ENCODE measurements at places on chromosomes 6 and 20.

GRCh38 chr6:44270526-44271405 is 516 bp downstream of the TMEM151B start:
- DNase-seq = no peak

DNA sequence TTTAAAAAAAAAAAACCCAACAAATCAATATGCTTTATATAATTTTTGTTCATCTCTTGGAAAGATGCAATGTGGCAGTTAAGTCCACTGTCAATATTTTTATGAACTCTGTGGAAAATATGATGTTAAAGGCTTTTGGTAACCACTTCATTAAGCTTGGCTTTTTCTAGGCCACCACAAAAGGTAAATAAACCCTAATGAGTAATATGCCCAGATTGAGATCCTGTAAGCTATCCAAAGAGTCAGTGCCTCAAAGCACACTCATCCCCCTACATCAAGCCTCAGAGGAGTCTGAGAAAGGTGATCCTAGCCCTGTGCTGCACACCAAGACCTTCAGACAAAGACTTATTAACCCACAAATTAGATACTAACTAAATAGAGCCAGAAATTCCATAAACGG is 121.1 kb downstream of the CDC5L start:
- DNase-seq = peak; percentile 63

DNA sequence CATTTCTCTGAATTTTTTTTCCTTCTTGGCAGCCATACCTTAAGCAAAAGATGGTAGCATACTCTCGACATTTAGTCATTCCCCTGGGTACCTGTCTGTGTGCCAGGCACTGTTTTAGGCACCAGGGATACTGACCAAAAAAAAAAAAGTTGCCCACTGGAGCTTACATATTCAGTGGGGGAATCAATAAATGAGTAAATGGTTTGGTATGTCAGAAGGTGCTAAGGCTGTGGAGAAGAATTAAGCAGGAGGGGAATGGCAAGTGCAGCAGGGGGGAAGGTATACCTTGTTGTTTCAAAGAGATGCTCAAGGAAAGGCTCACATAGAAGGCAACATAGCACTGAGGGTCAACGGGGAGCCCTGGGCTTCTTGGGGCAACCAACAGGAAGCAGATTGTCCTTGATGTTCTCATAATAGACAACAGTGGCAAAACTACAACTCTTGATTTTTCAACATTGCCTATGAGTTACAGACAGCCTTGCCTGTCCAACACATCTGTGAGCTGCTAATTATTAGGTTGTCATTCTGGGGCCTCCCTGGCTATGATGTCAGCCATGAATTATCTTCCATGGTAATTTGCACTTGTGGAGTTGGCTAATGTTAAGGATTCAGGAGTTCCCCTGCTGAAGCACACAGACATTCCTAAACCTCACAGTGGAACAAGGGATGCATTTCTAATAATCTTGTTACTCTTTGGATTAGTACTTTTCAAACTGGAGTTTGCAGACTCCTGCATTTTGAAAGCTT is 19.6 kb downstream of the NT5E start:
- DNase-seq = peak; percentile 53

GRCh38 chr6:69933239-69933638 is 66.9 kb downstream of the COL19A1 start:
- DNase-seq = no peak

- peak; percentile 91 for DNase-seq
Measured at GRCh38 chr20:63894358-63895201, at the start of gene DNAJC5. Gene DNAJC5 (plus strand): TSS chr20:63895126. CDS start chr20:63928346, 33,220 bp downstream.

- DNase-seq = no peak
Measured at GRCh38 chr6:28462401-28462800, 19.1 kb upstream of the ZSCAN23 start.

GRCh38 chr6:43639984-43640800 is 4.6 kb downstream of the MAD2L1BP start:
- no peak for DNase-seq

DNA sequence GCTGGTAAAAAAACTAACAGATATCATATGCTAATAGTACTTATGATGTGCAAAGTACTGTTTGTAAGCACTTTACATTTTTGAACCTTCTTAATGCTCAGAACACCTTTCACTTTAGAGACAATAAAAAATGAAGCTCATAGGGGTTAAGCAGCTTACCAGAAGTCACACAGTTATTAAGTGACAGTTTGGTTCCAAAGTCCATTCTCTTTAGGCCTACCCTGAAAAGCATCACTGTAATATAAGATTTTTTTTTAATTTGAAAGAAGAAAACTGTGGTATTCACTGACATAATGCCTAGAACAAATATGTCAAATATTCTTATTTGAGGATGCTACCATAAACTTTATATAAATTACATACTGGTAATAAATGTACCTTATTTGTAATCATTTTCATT is 127.6 kb upstream of the RUNX2 start:
- DNase-seq = no peak

DNA sequence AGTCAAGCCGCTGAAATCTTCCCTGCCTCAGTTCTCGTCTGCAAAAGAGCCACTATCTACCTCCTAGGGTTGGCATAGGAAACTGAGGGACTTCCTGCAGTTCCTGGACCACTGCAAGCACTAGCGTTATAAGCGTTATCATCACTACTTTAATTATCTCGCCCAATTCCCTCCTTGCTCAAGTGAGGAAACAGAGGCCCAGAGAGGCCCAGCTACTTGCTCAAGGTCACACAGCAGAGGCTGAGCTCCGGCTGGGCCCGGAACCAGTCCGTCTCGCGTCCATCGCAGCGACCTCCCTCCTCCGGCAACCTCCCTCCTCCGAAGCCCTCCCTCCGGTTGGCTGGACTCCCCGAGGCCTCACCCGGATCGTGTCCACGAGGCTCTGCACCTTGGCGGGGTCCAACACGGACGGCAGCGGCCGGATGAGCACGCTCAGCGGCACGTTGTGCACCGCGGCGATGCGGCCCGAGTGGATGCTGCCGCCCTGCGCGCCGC is 338 bp downstream of the SRXN1 start:
- peak; percentile 54 for DNase-seq

DNA sequence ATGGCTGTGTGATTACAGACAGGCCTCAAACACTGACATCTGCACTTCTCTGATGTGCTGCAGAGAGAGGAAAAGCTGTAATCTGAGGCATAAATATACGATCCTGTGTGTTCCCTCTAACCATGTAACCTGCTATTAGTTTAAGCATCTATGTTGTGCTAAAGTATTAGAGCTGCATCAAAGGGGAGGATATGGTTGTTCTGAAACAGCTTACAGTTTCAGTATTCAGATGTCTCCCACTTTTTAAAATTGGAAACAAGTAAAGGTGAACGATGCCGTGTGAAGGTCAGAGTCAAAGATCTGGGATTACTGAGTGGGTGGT is 7.6 kb downstream of the PLEKHG1 start:
- no peak for DNase-seq

DNA sequence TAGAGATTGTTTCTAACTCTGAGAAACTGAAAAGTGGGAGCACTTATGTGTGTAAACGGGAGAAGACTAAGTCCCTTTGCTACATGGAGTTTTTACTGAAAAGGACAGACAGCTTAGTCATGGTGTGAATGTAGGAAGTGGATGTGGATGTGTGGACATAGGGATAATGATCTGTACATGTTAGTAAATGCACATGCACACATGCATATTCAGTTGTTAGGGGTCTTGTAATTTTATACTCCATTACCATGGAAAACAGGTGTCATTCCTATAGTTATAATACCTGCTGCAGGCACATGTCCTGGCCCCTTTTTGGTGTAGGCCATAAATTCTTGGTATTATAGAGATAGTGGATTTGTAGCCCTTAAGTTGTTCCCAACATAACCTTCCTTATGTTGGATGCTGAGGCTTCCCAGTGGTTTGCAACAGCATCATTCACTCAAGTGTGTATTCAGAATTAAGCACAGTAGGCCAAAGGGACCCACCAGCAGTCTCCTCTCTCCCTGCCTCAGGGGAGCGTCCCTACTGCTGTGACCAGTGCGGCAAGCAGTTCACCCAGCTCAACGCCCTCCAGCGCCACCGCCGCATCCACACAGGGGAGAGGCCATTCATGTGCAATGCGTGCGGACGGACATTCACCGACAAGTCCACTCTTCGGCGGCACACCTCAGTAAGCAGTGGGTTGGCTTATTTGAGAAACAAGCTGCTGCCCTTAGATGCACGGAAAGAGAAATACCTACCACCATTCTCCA is 7.3 kb downstream of the GZF1 start:
- no peak for DNase-seq

GRCh38 chr20:34472246-34472925 is 43.8 kb upstream of the DYNLRB1 start:
- peak; percentile 62 for DNase-seq

GRCh38 chr20:14538433-14538832 is 201.0 kb upstream of the FLRT3 start:
- no peak for DNase-seq

- DNase-seq = no peak
Measured at GRCh38 chr6:26489996-26490964, 9.8 kb upstream of the BTN1A1 start.

- DNase-seq = no peak
Measured at GRCh38 chr6:70131528-70131927, 171.4 kb downstream of the COL9A1 start.

GRCh38 chr6:14221564-14222279 is 104.2 kb downstream of the CD83 start:
- DNase-seq = no peak

DNA sequence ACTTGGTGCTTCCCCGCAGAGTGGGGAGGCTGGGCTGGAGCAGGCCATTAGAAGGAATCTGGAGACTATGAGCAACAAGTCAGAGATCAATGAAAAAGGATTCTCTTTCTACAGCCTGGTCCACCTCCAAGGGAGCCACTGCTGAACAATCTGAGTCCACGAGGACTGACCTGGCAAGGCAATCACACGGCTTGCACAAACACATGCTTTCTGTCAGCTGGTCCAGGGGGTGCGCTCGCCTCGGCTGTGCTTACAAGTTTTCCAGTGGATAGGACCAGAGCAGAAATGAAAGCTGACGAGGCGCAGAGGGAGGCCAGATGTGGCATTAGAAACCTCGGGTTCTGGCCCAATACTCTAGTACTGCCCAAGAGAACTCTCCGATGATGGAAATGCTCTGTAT is 18.1 kb downstream of the KCNK5 start:
- no peak for DNase-seq

GRCh38 chr20:22370137-22370536 is 214.2 kb downstream of the FOXA2 start:
- no peak for DNase-seq

DNA sequence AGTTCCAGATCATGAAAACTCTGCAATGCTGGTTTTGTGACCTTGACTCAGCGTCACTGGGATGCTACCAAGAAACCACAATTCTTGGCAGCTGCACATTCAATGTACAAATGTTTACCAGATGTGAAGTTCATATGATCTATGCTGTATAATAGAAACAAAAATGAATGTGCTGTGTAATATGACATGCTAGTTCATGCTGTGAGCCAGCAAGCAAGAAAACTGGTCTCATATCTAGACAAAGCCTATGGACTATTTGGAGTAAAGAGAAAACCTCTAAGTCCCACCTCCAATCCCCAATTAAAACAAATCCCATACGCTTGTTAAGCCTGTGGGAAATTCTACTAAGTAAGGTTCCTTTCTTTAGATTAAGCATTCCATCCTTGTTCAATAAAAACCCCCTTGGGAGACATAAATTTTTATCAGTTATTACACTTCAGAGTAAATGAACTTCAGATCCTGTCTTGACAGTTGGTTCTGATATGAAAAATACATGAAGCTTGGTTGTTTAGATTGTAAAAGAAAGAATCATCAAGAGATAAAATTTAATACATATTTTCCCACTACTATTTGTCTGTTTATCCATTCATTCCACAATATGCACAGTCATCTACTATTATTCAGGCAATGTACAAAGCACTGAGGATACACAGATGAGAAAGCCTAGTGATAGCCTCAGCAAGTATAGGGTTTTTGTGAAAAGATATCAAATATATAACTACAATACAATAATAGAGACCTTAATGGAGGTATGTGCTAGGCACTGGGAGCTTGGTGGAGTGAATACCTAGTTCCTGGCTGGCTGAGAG is 20.1 kb downstream of the COL21A1 start:
- DNase-seq = peak; percentile 40

DNA sequence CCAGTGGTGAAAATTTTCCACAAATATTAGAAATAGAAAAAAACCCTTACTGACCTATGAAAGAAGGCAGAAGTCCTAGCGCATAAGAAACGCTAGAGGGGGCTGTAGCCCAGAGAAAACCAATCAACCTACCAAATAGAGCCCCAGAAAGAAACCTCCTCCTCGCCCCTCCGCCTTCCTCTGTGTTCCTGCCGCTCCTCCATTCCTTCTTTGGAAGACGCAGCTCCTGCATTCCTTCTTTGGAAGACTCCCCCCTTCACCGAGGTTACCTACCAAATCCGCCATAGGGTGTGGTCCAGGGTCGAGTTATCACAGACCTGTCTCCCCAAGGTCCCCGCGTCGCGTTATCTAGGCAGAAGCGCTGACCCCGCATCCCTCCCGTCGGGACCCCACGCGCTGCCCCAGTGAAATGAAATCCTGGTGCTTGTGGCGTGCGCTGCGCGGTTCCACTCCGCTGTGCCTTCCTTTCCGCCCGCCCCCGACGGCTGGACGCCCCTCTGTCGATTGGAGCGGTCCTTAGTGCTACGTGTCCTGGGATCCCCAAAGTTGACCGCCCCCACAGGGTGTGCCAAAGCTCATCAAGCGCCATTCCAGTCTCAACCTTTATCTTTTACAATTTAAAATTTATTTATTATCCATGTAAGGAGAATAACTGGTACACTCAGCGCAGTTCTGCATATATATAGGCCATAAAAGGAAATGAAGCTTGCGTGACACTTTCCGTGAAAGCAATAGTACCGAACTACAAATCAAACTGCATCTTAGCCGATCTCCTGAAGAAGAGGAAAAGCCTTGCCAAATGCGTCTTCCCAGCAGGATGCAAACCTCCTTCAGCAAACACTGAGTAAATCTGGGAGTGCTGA is 13.0 kb downstream of the RPP21 start:
- peak; percentile 79 for DNase-seq

DNA sequence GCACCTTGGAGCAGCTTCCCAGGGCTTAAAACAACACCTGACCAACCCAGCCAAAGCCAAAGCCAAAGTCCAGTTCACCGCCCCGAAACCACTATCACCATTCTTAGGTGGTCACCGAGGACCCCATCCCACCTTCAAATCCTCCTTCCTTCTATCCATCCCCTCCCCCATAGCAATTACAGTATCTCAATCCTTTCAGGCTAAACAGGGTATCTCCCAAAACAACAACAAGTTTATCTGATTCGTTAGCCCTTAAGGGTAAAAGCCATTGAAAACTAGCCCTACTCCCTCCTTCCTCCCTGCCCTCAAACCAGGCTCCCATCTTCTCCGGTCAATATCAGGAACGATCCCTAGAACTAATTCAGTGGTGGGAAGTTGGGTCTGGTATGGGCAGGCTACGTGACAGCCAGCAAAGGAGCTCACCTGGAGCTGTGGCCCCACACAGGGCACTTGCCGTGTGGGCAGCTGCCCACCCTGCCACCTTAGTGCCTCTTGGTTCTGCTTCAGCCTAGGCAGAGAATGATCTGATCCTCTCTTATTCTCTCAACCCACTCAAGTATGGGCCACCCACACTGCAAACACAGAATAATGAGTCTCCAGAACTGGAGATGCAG is 2.0 kb downstream of the ARHGAP18 start:
- no peak for DNase-seq
